NCI-H1436 (cell line): ENCODE measurements at places on chromosomes 13 and 19.
A peak's percentile ranks its signal among the peaks of the same experiment; 100 is the strongest.

- DNase-seq: no peak
These were observed 47.0 kb downstream of the EDNRB start for GRCh38 chr13:77871596-77871995.

DNA sequence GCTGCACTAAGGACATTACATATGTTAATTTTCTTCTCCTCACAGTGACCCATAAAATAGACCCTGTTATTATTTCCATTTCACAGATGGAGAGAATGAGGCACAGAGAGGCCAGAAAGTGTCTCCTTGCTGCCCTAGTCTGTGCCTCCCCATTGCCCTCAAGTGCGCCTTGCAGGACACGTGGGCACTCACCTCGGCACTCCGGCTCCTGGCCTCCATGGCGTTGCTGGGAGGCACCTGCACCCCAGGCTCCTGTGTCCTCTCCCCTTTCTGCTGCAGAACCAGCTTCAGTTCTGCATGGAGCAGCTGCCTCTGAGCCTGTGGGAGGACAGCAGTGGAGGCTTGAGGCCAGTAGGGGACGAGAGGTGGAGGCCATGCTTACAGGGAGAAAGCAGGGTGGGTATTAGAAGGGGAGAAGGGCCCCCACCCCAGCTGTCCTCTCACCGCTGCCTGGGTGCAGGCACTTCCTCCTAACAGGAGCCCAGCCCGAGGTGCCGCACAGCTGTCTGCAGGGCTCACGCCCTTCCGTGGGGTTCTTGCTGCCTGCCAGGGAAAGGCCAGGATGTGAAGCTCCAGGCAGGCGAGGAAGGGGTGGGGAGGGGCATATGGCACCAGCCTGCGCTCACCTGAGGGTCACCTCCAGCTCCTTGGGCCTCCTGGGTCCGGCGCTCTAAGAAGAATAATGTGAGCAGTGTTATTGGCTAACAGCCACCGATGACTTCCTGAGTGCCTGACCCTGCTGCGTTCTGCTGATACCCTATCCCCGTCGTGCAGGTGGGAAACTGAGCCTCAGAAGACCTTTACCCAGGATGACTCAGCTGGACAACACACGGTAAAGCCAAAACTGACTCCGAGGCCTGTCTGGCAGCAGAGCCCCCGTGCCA, 5.2 kb downstream of the PRX start:
- no peak for DNase-seq

DNA sequence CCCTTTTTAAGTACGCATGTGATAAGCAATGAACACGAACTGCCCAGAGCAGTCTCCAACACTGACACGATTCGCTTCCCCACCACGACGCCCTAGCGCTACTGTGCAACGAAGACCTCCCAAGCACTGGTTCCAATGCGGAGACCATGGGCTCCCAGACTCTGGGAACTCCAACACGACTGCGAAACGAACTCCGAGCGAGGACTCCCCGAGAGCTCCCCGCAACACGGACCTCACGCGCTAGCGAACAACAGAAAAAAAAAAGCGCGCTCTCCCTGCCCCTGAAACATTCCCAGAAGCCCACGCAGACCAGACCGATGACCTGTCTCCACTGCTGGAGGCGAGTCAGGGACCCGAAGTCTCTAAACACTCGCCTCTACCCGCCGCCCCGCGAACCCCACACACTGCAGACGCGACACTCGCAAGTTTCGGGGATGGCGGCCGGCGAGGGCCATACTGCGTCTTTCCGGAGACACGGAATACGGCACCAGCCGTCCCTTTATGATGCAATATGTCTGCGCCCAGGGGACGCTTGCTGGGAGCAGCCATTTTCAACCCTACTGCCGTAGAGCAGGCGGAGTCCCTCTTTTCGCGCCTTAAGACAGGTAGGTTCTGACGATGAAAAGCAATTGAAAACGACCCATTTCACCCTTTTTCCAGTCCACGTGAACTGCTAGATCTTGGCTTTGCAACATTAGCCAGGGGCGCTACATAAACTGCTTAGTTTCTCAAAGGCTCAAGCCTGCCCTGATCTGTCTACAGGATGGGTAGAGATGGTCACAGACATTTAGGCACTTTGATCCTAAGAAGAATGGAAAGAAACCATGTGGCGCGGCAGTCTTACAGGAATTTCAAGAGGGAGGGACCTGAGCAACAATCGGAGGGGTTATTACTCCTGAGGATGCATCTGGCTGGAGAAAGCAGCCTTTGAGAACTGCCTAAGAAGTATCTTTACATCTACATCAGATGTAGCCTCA, at the start of gene ZNF577:
TSS of gene ZNF577 (minus strand) at position 430 of the 977 bp plus-strand sequence. CDS start 7,569 bp downstream, outside the sequence.
- no peak for DNase-seq

DNA sequence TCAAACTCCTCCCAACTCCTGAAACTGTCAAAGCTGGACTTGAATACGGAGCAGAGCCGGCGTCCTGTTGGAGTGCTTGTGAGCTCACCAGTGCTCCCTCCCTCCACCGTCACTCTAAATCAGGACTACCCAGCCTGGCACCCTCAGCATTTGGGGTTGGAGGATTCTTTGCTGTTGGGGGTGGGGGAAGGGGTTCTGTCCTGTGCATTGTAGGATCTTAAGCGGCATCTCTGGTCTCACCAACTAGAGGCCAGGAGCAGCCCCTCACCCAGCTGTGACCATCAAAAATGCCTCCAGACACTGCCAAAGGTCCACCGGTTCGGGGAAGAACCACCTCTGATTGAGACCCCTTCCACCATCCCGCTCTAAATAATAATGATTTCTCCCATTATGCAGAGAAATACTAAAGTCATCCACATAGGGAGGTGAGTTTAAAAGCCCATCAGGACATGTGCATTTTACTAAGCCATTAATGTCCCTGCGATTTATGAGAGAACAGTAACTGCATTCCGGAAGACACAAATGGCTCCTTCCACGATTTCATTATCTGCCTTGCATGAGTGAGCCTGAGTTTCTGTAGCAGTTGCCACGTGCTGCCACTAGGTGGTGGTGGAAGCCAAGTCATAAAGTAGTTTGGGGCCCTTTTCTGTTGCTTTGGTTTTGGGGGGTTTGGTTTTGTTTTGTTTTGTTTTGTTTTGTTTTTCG, 16.1 kb upstream of the USP29 start:
- peak; percentile 51 for DNase-seq

DNA sequence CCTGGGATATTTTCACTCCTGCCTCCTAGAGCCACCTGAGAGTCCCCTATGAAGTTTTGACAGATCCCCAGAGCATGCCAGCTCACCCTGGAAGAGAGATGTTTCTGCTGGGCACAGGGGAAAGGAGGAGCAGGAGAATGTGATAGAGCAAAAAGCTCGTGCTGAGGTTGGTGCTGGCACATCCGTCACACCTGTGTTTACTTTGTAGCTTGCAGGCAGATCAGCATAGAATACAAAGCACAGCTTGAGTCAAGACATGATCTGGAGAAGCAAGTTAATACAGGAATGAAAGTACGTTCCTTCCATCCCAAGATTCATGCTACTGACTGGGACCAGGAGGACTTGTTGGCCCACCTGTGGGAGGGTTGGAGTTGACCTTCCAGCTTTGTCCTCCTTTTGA, 46.1 kb downstream of the HSPH1 start:
- DNase-seq: no peak

DNA sequence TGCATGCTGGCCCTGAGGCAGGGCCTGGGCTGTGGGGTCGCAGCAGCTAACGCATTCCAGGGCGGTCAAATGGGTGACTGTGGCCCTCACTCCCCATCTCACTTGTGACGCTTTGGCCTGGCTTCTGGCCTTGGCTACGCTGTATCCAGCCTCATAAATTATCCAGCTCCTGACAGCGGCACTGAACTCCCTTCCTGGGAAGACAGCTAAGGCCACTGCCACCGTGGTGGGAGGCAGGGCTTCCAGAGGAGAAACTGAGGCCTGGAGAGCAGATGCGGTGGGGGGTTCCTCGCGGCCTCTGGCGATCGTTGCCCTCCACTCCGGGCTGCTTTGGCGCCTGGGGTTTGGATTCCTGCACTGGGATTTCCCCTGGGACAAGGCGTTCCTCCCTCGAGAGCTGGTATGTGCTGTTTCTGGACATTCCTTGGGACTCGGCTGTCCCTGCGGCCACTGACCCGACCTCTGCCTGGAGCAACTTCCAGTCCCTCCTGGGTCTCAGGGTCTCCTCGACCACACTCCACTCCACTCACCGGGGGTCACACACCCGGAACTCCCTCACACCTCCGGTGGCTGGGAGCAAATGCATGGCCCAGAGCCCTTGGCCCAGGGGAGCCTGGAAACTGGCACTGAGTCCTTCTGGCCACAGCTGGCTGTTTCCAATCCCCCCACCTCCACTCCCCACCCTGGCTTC, 3.4 kb downstream of the TBXA2R start:
- DNase-seq: no peak
